ENCODE measurements at places on chromosomes 12 and 14.

DNA sequence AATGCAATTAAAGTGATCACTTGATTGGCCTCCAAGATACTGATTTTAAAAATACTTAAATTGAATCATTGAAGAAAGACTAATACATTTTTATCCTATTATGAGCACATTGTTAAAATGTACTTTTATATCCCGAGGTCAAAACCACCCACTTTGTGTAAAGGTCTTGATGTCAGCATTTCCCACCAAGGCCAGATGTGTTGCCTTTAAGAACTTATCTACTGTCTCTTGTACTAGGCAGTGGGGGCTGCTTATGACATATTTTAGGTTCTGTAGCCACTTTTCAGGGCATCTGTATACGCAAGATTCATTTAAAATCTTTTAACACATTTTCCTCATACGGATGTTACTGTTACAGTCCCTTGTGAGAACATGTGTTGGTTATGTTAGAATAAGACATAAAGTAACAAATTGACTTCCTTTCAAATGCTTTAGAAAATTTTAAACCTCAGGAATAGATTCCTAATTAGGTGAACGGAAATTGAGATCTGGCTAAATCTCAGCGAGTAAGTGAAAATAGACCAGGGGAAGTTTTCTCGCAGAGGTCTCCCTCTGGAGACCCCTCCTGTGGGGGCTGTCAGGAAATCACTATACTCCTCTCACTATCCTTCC, 456.2 kb downstream of the ADAMTS20 start:
- ATAC-seq: no peak

DNA sequence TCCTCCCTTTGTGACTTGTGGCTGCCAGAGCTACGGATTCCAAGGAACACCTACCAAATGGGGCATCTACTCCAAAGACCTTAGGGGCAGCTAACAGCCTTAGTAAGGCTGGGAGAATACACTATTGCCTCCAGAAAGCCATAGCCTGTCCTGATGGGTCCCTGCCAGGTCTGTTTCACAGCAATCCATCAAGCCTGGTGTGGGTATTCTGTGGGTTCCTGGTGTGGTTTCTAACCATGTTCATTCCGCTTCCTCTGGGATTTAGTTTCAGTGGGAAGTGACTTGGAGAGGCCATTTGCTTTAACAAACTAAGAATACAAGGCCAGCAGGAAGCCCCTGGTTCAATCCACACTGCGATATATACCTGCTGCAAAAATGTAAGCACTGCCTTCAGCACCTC, 220.5 kb downstream of the FOXN3 start:
- no peak for ATAC-seq

DNA sequence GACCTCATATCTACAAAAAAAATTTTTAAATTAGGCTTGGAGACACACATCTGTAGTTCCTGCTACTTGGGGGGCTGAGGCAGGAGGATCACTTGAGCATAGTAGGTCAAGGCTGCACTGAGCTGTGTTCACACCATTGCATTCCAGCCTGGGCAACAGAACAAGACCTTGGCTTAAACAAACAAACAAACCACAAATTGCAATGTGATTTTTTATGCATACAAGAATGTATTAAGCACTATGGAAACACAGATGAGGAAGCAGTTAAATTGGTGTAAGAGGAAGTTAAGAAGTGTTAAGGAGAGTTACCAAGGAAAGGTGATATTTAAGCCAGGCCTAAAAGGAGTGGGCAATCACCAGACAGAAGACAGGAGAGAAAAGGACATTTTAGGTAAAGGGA, 83.6 kb upstream of the HECTD1 start:
- no peak for ATAC-seq

DNA sequence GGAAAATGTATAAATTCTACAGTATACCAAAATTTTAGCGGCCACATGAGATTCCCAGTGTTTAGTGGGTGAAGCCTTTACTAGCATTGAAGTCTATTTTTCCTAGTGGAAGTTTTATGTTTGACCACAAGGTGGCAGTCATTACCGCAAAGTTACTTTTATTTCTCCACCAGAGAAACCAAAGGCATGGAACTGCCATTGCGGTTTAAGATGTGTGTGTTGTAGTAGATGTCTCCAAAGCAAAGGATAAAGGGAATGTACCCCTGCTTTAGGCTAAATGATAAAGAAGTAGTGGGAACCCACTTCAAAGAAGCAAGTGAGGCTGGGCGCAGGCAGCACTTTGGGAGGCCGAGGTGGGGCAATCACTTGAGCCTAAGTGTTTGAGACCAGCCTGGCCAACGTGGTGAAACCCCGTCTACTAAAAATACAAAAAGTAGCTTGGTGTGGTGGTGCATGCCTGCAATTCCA, 140.5 kb downstream of the PRKCH start:
- peak; percentile 53 for ATAC-seq

DNA sequence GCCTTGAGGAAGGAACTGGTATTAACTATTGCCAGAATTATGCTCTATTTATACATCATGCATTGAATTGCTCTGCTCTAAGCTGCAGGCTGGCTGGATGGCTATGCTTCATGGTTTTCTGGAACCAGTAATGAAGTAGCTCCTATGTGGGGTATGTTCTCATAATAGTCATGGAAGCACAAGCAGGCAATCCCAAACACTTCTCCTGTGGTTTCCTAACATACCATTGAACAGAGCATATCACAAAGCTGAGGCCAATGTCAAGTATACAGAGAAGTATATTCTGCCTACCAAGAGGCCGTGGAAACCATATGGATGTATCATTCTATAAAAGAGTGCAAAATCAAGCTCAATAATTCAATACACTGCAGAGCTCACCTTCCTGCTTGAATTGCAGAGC, 1752.4 kb upstream of the FLRT2 start:
- ATAC-seq: no peak

DNA sequence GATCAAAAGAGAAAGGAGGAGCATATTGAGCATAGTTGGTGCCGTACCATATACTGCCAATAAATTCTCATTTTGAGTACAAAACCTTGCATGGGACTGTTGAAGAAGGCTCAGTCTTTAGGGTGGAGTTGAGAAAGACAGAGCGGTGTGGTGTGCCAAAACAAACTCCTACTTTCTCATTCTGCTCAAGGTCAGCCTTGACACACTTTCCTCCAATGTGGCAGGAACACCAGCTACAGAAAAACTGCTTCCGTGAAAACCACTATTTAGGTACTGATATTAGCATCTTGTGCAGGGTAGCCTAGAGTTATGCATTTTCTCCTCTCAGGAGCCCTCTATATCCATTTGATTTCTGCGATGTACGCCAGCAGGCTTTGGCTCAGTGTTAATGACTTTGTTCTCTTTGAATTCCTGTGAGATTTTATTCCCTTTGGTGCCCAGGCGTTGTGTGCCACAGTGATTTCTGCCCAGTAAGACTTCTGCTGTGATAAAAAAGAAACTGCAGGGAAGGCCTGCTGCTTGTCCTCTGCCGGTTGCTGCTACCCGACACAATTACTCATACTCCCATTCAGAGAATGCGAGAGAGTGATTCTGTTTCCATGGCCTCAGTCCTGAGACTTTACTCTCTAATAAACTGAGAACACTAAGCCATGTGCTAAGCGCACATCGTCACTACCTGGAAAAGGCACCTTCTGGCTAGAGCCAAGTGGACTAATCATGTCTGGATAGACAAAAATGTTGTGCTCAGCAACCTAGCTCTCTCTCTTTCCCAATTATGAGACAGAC, 88.3 kb upstream of the MDM1 start:
- ATAC-seq: no peak

DNA sequence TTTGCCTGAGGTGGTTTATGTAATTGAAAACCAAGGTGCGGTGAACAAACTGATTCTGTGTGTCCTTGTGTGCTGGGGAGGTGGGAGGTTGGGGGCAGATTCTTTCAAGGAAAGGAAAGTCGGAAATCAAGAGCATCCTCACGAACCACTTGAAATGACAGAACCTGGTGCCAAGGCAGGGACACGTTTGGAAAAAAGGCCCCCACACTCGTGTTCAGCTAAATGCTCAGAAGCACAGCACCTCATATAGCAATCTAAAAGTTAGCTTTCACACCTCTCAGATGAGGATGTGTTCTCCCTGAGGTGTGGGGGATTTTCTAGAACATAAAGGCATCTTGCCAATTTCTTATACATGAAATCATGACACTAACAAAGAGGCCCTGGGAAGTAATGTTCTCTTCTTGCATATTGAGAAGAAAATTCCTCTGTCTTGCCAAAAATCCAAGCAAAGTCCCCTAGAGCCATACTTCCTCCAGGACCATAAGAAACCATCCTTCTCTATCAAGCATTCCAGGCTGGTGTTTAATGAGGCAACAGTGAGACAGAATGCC, 119.6 kb downstream of the PLXNC1 start:
- ATAC-seq: no peak

- no peak for ATAC-seq
Measured at GRCh38 chr12:80763874-80764273, 47.2 kb downstream of the MYF5 start.

GRCh38 chr12:93970900-93971688, 177.3 kb upstream of the PLXNC1 start:
- no peak for ATAC-seq

- ATAC-seq: no peak
Measured at GRCh38 chr12:118102609-118103008, 1.2 kb downstream of the VSIG10 start.

DNA sequence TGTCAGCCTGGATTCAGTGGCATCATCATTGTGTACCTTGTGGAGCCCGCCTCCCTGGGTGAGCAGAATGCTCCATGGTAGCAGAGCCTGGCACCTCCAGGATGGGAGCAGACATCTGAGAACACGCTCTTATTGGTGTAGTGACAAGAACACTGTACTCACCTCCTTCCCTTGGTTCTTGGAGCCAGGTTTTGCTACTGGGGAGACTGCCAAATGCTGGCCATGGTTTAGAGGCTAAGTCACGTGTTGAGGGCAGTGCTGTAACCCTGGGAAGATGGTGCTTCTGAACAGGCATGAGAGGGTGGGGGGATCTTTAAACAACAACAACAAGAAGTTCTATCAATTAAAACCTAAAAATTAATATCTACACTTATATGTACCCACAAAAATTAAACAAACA, 47.6 kb upstream of the ASPG start:
- no peak for ATAC-seq

DNA sequence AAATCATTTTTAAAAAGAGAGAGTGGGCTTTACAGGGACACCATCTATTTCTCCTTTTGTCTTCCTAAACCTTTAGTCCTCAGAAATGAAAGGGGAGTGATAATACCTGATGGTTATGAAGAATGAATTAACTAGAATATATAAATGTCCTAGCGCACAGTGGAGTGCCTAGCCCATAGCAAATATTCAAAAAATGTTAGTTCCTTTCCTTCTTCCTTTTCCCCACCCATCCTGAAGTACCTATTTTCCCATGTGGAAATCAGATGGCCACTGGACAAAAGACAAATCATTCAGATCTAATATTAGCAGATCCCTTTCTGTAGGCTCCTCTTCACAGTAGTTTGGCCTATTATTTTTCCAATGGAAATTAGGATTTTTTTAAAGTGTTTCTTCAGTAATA, 90.0 kb downstream of the SLC25A21 start:
- no peak for ATAC-seq

GRCh38 chr14:62957562-62957961, 87.7 kb downstream of the KCNH5 start:
- ATAC-seq: no peak

DNA sequence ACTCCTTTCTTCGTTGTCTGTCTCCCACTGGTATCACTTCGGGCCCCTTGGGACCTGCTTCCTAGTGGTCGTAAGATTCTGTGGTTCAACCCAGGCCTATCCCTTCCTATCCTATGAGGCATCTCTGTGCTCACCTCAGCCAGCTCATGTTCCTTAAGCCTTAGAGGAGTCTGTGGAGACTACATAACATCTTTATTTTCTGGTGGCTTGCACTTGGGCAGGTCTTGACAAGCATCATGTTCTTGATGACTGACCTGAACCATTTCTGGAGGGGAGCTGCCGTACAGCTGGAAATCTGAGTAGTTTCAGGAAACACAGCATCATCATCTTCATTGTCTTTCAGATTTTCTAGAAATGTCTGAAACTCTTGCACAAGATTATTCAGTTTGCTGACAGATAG, 69.3 kb downstream of the PPFIBP1 start:
- no peak for ATAC-seq

GRCh38 chr12:15545334-15545733, 223.0 kb downstream of the PTPRO start:
- ATAC-seq: no peak

DNA sequence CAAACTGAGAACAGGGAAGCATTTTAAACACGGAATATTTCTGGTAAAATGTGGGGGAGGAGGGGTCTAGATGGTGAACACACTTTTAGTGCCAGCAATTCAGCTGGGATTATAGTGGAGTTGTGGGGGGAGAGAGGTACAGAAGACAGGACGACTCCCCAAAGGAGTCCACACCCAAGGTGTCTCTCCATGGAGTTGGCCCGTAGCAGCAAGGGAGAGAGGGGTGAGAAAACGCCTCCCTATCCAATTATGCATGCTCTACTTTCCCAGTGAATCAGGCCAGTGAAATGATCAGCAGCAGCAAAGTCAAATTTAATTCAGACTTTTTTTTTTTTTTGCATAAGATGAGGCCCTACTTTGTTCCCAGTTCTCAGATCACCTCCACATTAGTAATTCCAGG, 38.6 kb downstream of the BTG1 start:
- no peak for ATAC-seq

- no peak for ATAC-seq
Measured at GRCh38 chr12:131857908-131858850, 30.0 kb downstream of the MMP17 start.

GRCh38 chr12:132315951-132316350, 13.4 kb downstream of the GALNT9 start:
- ATAC-seq: no peak

DNA sequence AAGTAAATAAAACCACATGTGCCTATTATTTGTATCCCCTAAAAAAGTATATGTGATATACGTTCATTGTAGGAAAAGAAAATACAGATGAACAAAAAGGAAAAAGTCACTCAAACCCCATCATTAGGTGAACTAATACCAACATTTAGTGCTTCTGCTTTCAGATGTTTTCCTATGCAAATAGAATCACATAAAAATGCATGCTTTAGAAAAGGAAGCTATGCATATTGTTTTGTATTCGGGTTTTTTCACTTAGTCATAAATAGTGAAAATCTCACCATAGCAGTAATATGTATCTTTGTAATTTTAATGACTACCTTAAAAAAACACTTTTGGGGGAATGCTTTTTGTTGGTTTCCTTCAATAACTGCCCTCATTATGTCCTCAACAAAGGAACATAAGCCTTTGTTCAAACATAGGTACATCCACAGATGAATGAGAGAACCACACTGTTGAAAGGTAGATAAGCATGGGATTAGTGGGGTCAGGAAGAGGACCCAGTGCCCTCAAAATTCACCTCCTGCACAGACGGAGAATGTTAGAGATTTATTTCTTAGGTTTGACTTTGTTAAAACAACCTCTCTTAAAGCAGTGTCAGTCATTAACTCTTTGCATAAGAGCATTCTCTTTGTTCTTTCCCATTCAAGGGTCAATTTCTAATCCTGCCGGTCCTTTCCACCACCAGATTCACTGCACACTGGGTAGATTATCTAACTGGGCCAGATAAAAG, 6.5 kb downstream of the AMDHD1 start:
- no peak for ATAC-seq
